ENCODE measurements at places on chromosomes 3 and 15.
A peak's percentile ranks its signal among the peaks of the same experiment; 100 is the strongest.

GRCh38 chr3:59632760-59633573 is 583.1 kb upstream of the CFAP20DC start:
- DNase-seq = no peak

- no peak for DNase-seq
These were observed 355.2 kb downstream of the FOXP1 start for GRCh38 chr3:71228156-71228866.

DNA sequence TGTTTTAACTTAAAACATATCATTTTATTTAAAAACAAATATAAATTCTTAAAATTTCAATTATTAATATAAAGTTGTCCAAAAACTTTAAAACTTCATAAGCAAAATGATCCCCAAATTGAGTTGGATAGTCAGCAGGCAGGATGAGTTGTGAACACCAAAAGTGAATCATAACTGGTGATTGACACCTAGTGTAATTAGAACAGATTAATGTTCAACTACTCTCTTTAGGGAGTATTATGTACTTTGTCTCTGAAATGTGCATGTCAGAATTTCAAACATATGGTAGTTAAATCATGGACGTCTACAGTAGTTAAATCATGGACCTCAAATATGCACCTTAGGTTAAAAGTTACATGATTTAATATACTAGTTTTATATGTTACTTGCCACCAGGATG is 2.9 kb upstream of the SI start:
- no peak for DNase-seq

DNA sequence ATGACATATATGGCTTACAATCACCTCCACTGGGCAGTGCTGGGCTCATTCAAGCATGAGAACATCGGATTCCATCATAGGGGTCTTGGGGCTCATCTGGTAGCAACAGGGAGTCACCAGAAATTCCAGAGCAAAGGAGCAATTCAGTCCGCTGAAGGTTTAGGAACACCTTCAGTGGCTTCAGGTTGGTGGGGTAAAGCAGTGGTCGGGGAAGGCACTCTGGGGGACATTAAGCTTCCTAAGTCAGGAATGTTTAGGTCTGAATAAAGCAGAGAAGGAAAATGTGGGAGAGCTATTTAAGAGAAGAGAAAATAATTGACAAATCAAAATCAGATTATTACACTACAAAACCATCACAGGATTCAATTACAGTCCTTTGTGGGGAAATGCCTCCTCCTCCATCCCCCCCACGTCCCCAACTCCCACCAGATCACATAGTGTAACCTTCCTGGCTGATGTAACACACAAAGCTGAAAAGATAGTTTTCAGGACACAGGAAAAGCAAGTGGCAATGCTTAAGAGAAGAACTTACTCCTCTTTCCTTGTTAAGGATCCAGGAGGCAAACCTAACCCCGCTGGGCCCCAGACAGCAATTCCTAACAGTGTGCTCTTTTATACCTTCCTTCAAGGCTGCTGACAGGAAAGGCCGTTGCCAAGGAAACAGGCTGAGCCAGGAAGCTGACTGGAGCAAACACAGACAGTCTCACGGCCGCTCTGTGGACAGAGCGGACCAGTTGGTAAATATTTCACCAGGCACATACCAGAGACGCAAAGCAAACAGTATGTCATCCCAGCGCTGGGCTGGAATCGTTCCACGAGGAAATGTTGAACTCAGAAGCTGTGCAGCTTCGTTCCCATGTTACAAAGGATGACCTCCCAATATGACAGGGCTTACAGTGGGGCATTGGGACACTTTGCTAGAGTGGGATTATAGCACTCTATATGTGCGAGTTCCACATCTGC is 57.5 kb upstream of the LMCD1 start:
- DNase-seq = peak; percentile 85

DNA sequence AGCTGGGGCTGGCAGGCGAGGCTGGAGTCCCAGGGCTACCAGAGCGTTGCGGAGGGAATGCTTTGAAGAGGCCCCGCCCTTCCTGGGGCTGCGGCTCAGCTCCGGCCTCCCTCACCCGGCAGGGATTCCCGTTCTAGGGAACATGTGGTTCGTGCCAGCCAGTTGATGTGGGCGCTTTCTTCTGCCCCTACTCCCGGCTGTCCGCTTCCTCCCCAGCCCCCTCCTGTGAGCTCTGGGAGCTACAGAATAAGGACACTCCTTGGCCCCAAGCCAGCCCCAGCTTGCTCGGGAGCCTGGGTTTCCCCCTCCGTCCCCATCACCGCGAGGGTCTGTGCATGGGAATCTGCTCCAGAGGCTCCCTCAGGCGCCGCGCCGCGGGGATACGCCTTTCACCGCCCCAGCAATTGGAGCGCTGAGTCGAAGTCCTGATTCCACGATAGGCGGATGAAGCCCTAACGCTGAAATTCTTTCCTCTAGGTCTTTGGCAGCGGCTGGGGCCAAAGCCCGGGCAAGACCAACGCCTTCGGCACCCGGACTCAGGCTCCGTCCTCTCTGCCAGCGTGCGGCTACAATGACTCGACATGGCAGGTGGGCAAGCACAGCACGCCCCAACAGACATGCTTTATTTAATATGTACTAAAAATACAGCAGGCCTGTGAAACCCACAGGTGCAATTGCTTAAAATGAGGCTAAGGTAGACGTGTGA is 69.5 kb downstream of the KLF15 start:
- DNase-seq = peak; percentile 27

DNA sequence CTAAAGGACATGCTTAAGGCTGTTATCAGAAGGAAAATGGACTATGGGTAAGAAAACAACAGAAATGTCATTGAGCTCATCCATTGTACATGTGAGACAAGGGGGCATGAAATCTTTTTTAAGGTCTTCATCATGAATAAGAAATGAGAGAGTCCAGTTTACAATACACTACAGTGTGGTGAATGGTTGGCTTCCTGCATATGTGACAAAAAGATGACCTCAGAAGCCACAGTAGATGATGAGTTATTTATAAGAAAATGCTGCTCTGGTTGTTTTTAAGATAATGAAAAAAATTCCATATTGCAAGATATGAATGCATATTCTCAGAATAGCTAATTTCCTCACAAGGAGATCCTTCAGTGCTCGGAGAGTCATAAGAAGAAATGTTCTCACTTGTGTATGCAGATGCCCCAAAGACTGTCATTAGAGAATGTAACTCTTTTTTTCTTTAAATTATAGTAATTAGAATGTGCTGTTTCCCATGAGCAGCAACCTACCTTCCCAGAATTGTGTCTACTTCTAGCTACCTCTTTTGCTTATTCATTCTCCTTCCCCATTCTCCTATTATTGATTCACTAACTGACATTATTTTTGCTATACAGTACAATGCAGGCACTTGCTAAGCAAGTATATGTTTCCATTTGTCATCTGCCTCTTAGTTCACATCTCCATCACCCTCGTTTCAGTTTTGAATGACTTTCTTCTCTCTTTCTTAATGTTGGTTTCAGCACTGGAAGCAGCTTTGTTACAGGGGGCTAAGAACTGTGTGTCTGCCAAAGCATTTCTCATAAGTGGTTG is 152.0 kb upstream of the PEX5L start:
- no peak for DNase-seq

- DNase-seq = peak; percentile 98
These were observed 7.6 kb downstream of the EPHB3 start for GRCh38 chr3:184568924-184569829.

GRCh38 chr15:92833493-92834271 is 66.4 kb upstream of the CHD2 start:
- no peak for DNase-seq

GRCh38 chr3:31967592-31967991 is 13.5 kb downstream of the OSBPL10 start:
- DNase-seq = no peak

- DNase-seq = no peak
These were observed 34.5 kb downstream of the TBC1D5 start for GRCh38 chr3:17707813-17708543.

- no peak for DNase-seq
These were observed 4.1 kb downstream of the GORASP1 start for GRCh38 chr3:39103324-39103693.

DNA sequence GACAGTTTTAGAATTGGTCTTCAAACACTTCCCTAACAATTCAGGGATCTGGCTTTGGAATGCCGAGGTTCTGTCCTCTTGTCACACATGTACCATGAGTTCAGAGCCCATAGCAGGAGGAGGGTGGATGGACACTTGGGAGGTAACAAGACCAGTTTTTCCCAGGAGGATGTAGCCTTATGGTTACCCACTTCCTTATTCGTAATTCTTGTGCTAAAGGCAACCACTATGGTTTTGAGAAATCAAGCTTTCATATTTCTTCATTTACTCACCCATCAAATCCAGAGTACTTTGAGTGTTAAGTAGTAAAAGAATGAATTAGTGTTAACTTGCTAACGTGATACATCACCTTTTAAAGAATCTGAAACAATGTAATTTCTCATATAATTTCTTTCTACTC is 479.6 kb upstream of the ALCAM start:
- no peak for DNase-seq

GRCh38 chr3:195877767-195878423 is 30.5 kb downstream of the TNK2 start:
- DNase-seq = no peak

GRCh38 chr3:112373924-112374323 is 41.0 kb downstream of the CD200 start:
- no peak for DNase-seq

- no peak for DNase-seq
These were observed 58.3 kb upstream of the DLG1 start for GRCh38 chr3:197356741-197357140.

All from muscle of arm (tissue), 14 donors.